ENCODE measurements at places on chromosomes 12 and 14.
A peak's percentile ranks its signal among the peaks of the same experiment; 100 is the strongest.

- DNase-seq = no peak
Observed at GRCh38 chr12:6215932-6216494, 15.8 kb downstream of the CD9 start.

DNA sequence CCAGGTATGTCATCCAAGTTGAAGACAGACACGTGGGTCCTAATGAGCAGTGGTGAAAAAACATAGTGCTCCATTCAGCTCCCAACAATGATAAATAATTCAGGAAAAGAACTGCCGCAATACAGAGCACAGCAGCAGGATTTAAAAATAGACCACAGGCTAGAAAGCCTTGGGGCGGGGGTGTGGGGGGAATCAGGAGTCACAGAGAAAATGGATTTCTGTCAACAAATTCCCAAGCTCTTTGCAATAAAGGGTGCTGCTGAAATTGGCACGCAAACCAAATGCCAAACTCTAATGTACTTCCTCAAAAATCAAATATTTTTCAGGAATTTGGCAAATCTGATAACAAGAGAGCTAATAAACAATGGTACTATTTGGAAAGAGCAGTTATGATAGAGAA lies 58.6 kb downstream of the R3HDM2 start:
- no peak for DNase-seq

DNA sequence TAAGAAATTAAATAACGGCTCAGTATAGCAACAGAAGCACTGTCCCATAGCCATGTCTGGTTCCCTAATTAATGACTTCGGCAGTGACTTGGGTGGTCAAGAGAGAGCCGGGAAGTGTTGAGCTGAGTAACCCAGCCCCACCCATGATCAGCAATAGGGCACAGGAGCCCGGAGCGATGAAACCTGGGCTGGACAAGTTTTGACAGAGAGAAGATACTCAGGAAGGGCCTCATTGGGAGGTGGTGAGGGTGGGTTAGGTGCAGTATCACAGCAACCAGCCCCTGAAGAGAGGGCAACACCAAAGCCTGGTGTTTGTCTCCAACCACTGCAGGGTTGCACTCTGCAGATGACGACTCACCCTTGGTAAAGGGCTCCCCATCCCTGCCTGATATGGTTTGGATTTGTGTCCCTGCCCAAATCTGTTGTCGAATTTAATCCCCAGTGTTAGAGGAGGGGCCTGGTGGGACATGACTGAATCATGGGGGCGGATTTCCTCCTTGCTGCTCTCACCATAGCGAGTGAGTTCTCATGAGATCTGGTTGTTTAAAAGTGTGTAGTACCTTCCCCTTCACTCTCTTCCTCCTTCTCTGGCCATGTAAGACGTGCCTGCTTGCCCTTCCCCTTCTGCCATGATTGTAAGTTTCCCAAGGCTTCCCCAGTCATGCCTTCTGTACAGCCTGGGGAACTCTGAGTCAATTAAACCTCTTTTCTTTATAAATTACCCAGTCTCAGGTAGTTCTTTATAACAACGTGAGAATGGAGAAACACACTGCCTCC lies 124.9 kb upstream of the MED13L start:
- no peak for DNase-seq

DNA sequence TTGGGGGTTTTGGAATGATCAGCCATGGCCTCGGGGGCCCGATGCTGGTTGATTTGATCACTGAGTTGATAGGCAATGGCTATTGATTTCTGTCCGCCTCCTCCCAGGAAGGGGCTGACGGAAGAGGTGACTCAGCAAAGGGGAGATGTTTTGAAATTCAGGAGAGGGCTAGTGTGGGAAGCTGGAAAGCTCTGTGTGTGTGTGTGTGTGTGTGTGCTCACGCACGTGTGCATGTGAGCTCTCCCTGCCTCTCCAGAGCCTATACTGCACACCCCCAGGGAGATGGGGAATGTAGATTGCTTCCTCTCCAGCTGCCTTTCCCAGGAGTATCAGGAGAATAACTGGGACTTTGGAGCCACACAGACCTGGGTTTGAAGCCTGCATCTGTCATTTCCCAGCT lies 184.9 kb upstream of the MYL2 start:
- DNase-seq = no peak

DNA sequence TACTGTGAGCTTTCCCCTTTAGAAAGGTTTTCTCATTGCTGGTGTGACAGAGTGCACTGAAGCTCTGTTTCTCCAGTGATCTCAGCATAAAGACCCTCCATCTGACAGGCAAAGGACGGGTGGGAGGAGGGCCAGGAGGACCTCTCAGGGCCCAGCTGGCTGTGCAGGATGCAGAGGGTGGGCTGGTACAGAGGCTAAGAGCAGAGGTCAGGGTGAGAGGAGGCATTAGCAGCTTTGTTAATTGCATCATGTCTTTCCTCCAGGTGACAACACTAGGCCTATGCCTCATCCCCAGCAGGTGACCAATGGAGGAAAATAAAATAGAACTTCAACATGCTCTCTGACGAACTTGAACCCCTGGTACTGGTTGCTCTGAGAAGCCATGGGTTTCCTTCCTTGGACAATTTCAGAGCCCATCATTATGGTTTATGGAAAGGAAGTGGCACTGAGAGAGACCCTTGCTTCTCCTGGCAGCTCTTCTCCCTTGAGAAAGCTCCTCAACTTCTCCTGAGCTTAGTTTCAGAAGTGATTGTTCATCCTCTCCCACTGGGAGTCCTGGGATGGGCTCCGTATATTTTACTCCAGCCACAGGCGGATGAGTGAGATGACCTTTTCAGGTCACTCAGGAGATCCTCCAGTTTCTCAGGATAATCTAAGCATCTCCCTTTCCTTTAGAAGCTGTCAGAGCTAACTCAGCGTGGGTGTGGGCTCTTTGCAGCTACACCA lies 45.8 kb upstream of the ATP23 start:
- no peak for DNase-seq

- DNase-seq = no peak
Observed at GRCh38 chr12:82090165-82090564, 268.0 kb downstream of the CCDC59 start.

DNA sequence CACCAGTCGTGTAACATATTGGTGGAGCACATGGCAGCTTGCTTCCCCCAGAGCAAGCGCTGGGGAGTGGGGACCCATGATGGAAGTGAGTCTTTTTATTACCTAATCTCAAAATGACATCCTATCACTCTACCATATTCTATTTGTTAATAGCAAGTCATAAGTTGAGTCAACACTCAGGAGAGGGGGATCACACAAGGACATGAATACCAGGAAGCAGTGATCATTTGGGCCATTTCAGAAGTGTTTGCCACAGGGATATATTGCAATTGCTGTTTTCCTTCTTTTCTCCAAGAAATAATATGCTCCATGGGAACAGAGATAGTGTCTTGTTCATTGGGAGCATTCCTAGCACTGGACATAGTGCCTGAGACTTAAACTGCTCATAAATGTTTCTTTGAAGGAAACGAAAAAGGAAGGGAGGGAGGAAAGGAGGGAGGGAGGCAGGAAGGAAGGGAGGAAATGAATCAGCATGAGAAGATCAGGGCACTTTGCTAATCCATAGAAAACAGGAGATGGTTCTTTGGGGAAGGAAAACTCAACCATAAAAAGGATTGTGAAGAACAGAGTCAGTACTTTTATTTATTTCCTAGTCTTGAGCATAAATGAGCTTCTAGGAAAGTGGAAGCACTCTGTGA lies 39.2 kb upstream of the EEA1 start:
- no peak for DNase-seq

DNA sequence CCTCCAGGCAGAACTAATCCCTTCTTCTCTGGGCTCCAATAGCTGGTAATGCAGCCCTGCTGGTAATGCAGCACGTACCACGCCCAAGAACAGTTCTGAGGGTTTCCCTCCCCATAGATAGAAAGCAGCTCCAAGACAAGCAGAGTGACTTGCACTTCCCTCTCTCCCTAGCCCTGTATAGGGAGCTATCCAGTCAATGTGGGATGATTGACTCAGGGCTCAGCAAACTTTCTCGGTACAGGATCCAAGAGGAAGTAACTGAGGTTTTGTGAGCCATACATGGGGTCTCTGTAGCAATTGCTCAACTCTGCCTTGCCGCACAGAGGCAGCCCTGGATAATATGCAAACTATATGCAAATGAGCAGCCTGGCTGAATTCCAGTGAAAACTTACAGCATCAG lies 15.5 kb upstream of the FKBP4 start:
- no peak for DNase-seq

- no peak for DNase-seq
Observed at GRCh38 chr14:50741567-50741966, 73.5 kb upstream of the SAV1 start.

DNA sequence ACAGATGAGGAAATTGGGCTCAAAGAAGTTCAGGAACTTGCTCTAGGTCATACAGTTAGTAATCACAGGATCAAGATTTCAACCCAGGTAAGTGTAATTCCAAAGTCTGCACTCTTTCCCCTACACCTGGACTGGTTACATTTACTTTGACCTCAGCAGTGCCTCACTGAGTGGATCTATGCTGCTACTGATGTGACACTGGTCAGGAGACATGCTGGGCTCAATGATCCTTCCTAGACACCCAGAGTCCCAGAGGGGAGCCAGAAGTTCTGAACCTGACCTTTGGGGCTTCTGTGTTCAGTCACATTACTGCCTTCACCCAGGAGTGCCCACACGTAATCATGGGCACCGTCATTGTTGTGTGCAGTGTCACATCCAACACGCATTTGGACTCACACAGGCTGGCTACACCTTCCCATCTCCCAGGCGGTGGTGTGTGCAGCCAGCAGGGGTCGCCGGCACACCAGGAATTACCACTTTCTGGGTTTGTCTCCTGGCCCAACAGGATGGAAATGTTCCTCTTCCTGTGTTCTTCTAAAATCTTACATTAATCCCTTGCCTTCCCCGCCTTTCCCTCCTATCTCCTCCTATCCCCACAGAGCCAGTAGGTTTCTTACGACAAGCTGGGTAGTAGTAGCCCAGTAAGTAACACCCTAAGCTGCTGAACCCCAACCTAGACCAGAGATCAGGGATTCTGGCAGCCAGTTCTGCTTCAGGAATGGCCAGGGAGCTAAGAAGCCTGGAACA lies 25.6 kb downstream of the CALCOCO1 start:
- DNase-seq = peak; percentile 41

GRCh38 chr14:86035882-86036281 lies 505.9 kb downstream of the FLRT2 start:
- DNase-seq = no peak

- DNase-seq = no peak
Observed at GRCh38 chr12:4243091-4243490, 30.5 kb upstream of the CCND2 start.

GRCh38 chr12:47954058-47954457 lies 9.3 kb upstream of the TMEM106C start:
- DNase-seq = no peak

DNA sequence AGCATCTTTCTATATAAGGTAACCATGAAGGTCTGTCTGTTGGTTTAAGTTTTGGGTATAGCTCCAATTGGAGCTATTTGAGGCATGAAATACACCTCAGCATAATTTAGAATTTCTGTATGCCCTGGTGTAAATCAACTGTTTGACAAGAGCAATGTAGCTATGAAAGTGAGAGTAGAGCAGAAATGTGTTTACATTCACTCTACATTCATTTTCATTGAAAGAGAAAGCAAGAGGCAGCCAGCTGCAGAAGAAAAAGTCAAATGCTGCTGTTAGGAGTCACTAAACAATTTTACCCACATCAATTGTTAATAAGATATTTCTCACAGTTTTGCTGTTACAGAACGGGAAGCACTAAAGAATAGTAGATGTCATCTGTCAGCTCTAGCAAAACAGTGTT lies 252.5 kb downstream of the SLC6A15 start:
- DNase-seq = no peak

DNA sequence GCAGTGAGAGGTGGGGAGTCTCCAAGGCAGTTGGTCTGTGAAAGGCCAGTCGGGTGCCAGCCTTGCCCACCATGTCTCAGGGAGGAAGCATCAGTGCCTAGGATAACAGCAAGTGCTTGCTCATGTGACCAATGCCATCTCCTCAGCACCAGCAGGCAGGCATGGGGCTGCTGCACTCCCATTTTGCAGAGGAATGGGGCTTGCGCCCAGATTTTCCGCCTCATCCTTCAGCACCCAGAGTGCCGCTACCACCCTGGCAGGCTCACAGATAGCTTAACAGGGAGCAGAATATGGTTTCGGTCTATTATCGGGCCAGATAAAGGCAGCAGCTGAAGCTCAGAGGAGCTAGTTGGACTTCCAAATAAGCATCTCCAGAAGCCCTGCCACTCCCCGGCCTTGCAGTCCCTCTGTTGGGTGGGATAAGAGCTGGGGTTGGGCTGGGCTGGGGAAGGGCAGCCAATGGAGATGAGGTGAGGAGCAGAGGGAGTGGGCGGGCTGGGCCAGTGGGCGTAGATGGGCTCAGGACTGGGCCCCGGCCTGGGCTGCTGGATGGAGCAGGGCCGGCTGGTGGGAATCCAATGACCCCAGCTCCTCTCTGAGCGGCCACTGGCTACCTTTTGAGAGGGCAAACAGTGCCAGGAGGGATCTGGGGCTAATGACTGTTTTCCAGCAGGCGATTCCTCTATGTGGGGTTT lies 8.4 kb upstream of the KRT80 start:
- DNase-seq = no peak

DNA sequence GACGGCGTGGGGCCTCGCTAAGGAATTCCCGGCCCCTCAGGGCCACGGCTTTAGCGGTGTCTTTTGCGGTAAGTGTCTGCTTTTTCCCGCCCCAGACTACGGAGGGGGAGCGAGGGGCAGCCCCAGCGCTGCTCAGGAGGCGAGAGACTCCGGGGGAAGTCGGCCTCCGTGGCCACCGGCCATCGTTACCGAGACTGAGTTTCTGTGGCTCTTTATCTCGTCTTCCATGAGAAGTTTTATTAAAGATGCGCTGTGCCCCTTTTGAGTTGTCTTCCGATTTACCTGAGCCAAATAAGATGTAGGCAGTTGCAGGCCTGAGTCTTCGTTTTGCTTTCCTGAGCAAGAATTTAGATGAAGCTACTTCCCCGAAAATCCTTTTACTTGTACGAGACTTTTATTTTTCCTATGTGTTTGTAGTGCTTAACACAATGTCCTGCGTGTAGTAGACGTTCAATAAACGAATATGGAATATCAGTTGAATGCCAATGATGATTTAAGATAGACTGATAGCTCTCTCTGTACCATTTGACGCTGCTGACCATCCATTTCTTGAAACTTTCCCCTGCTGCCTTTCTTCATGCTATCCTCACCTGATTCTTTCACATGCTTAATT lies 462 bp downstream of the SRP54 start:
- no peak for DNase-seq

- no peak for DNase-seq
Observed at GRCh38 chr12:91853350-91854127, 292.1 kb downstream of the BTG1 start.
